ENCODE measurements at places on chromosomes 7 and 10.

DNA sequence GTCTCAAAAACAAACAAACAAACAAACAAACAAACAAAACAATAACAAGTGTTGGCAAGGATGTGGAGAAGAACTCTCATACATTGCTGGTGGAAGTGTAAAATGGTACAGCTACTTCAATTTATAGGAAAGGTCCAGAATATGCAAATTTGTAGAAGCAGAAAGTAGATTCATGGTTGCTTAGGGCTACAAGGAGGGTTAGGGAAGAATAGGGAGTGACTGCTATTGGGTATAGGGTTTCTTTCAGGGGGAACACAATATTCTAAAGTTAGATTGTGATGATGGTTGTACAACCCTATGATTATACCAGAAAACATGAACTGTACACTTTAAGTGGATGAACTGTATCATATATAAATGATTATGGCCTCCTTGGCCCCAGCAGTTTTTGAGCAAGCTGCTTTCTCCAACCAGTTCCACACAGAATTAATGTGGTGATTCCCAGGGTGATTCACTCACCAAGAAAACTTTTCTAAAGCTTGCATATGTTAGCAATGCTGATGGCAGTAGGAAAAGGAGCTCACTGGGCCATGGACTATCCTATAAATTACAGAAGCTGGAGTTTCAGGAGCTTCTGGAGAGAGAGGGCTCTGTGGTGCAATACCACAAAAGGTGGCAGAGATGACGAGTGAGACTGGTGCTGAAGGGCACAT is 52.8 kb upstream of the KCNIP2 start:
- no peak for DNase-seq

GRCh38 chr10:30037620-30038336 is 21.6 kb downstream of the JCAD start:
- no peak for DNase-seq

DNA sequence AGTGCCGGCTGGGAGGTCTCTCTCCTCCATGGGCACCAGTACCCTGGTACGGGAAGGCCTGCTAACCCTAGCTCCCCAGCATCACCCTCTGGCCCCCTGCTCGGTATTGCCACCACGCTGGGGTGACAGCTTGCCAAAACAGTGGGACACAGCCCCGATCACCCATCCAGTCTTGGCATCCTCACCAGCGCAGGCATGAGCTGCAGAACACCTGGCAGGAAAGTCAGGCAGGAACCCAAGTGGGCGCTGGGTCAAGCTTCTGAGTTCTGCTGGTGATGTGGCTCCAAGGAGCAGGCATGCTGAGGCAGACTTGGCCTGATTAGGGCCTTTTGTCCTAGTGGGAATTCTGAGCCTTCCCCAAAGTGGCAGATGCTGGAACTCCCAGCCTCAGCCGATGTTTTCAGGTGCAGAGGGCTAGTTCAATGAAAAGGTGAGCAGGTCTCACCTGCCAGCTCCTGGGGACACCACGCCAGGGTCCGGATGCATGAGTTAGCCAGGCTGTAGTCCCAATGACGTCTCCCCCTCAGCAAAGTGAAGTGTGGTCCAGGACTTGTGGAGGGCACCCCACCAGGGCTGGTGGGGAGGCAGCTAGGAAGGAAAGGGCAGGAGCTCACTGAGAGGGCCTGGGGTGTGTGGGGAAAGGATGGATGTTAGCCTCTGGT is 8.5 kb upstream of the ZNF22 start:
- no peak for DNase-seq

GRCh38 chr7:20107582-20107981 is 109.6 kb downstream of the MACC1 start:
- DNase-seq: no peak

Measured in activated CD4-positive, alpha-beta T cell treated with anti-CD3 and anti-CD28 coated beads for 24 hours (primary cell).